Right lobe of liver (tissue), 6 donors: ENCODE measurements at places on chromosomes 6 and 20.

GRCh38 chr6:37182736-37183590, 13.0 kb downstream of the PIM1 start:
- H3K4me3 ChIP-seq = no peak overlapping the region
- H3K36me3 ChIP-seq = no peaks in the 10 kb centered on the region
- peak overlapping the region; percentile 30 for H3K27ac ChIP-seq

DNA sequence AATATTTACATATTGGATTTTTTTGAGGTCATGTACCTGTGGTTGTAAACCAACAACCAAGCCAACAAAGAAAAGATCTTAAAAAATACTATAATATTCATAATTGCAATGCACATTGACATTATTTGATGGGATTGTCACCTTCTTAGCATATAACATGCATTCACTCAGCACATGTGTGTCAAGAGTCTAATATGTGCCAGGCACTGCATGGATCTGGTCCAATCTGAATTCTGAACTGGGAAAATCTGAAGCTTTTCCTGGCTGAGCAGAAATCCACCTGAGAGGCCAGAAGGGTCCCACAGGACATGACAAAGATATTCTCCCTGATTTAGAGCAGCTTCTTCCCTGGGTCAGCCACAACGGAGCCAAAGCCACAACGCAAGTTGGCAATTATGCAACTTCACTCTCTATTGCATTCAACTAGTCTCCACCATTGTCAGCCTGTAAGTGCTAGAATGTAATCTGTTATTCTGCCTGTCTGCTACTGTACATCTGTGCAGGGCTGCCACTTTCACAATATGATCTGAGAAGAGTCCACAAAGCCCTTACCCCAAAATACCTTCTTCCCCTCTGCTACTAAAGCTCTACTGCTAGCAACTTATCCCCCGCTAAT, 17.0 kb upstream of the DDO start:
- no peak for DNase-seq
- no peak overlapping the region for H3K27ac ChIP-seq
- H3K36me3 ChIP-seq = no peaks in the 10 kb centered on the region
- H3K27me3 ChIP-seq = no peaks in the 10 kb centered on the region

- no peaks in the 10 kb centered on the region for H3K27me3 ChIP-seq
- no peaks in the 10 kb centered on the region for H3K4me1 ChIP-seq
- no peaks in the 10 kb centered on the region for H3K36me3 ChIP-seq
- no peak overlapping the region for H3K4me3 ChIP-seq
- no peak overlapping the region for H3K27ac ChIP-seq
Measured at GRCh38 chr6:84035484-84035883, 1.9 kb downstream of the MRAP2 start.

- no peak overlapping the region for H3K27ac ChIP-seq
- DNase-seq = no peak
- no peaks in the 10 kb centered on the region for H3K27me3 ChIP-seq
- no peaks in the 10 kb centered on the region for H3K36me3 ChIP-seq
- no peak overlapping the region for H3K4me3 ChIP-seq
Measured at GRCh38 chr6:11098004-11098403, 4.4 kb downstream of the SMIM13 start.

- no peak overlapping the region for H3K4me3 ChIP-seq
- peak; percentile 62 for DNase-seq
- H3K27me3 ChIP-seq = no peaks in the 10 kb centered on the region
- peaks cover 3% of the 10 kb centered on the region for H3K4me1 ChIP-seq
- no peaks in the 10 kb centered on the region for H3K36me3 ChIP-seq
Measured at GRCh38 chr20:62019881-62020492, 45.7 kb downstream of the TAF4 start.

- DNase-seq = no peak
Measured at GRCh38 chr6:39824030-39824926, 32.1 kb downstream of the DAAM2 start.
